ENCODE measurements at places on chromosomes 12 and 14. TPM values are rescaled to one million over a fixed set of nuclear protein-coding genes. Genes with fewer than 3 reads are reported as not detected.

DNA sequence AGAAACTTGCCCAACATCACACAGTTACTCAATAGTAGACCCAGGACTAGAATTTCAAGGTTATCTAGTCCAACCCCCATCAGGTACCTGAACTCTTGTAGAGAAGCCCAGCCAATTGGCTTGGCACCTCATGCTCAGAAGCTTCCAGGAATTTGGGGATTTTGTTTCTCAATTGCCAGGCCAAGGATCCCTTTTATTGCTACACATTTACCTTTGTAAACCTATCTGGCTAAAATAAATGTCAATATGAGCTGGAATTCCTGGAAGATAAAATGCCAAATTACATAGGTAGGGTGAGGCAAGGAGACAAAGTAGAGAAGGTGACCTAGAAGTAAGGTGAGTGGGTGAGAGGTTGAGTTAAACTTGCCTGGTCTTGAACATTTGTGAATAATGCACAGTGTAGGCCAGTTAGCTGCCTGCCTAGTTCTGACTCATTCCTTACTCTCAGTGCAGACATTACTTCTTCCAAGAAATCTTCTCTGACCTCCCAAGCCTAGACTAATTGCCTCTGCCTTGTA lies 36.3 kb downstream of the SDR9C7 start:
- no peak for DNase-seq

- peak; percentile 80 for DNase-seq
Observed at GRCh38 chr14:102088012-102088792, 1.4 kb upstream of the HSP90AA1 start.

- DNase-seq = peak; percentile 73
Observed at GRCh38 chr14:103126873-103127304, 3.6 kb downstream of the TNFAIP2 start.

DNA sequence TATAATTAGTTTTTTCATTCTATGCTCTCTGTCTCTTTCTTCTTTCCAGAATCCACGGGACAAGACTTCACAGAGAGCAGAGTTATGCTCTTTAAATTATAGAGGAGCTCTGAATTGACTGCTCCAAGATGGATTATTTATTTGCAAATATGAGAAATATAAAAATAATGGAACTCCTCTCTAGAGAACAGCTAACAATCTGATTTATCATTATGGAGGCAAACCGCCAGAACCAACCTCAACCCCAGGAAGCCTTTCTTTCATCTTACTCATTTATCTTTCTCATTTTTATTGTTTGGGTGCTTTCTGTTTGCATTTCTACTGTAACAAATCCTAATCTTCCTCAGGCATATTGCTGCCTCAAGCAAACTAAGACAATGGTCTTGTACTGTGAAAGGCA lies 216.5 kb downstream of the C12orf50 start:
- DNase-seq = no peak

DNA sequence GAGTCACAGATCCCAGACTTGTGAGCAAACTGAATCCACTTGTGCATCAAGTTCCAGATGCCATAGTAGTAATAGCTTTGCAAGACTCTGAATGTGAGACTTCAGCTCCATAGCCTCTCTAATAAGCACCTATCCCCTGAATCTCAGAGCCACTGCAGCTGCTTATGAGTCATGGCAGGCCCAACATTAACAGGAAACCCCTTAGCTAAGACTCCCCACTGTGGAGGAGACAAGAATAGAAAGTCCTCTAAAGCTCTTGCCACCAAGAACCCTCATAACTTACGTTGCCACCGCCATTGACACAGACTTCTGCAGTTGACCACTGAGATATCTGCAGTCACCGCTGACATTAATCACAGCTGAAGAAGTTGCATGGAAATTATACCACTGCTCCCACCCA lies 62.9 kb upstream of the PDE3A start:
- no peak for DNase-seq

- DNase-seq = peak; percentile 95
Observed at GRCh38 chr12:4276524-4277204, 3.1 kb downstream of the CCND2 start.

- DNase-seq = no peak
Observed at GRCh38 chr14:37443461-37443860, 151.6 kb downstream of the FOXA1 start.

GRCh38 chr14:61518403-61518802 lies 176.9 kb upstream of the HIF1A start:
- no peak for DNase-seq

- DNase-seq = no peak
Observed at GRCh38 chr14:57478050-57478449, 15.6 kb downstream of the CCDC198 start.

- DNase-seq = no peak
Observed at GRCh38 chr14:21526672-21527317, 649 bp upstream of the SALL2 start.

DNA sequence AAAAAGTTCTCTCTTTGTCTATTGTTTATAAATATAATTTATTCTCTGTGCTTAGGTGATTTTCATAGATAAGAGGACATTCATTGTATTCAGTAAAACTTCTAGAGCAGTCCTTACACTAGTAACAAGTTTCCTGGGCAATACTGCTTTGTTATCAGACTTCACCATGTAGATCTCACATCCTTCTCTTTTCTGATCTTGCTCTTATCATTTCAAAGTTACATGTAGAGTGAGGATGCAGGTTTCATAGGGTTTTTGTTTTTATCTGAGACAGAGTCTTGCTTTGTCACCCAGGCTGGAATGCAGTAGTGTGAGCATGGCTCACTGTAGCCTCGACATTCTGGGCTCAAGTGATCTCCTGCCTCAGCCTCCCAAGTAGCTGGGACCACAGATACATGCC lies 789.5 kb downstream of the DIO2 start:
- no peak for DNase-seq

GRCh38 chr14:92760524-92760805 lies 12.0 kb upstream of the LGMN start:
- DNase-seq = no peak

- DNase-seq = no peak
Observed at GRCh38 chr12:63869656-63870055, 25.2 kb downstream of the SRGAP1 start.

- no peak for DNase-seq
Observed at GRCh38 chr14:61581955-61582615, 113.2 kb upstream of the HIF1A start.

- DNase-seq = no peak
Observed at GRCh38 chr12:89932954-89933353, 224.3 kb upstream of the ATP2B1 start.

DNA sequence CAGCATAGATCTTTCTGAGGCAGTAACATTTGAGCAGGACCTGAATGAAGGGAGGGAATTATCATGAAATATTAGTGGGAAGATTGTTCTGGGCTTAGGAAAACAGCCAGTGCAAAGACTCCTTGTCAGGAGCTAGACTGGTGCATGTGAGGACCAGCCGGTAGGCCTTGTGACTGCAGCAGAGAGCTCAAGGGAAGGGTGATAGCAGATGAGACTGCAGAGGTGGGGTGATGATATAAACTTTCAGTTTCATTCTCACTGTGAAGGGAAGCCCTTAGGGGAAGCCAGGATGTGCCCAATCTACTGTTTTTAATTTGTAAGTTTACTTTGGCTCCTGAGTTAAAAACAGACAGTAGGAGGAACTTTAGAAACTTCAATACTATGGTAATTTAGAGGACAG lies 12.4 kb downstream of the IL22 start:
- DNase-seq = no peak

- DNase-seq = no peak
Observed at GRCh38 chr14:25400607-25401206, 350.8 kb upstream of the STXBP6 start.

DNA sequence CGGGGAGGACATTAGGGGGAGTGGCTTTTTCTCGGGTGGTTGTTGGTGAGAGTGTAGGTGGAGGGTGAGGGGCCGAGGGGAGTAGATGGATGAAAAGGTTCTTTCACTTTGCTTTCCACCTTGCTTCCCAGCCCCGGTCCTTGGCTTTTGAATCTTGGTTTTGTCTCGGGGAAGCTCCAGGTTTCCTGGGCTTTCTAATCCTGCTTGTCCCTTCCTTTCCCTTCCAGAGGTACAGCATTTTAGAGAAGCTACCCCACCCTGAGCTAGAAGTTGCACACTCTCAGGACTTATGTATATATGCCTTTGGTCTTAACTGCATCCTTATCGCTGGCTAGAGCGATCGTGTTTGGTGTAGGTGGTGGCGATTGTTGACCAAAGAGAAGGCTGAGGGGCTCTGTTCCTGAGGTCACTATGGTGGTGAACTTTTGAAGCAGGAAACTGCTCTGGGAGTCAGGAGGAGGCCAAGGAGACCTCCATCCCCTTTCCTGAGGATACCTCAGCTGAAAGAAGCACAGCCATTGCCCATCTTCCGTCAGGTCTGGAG lies 862 bp downstream of the PIP4K2C start:
- DNase-seq = no peak

DNA sequence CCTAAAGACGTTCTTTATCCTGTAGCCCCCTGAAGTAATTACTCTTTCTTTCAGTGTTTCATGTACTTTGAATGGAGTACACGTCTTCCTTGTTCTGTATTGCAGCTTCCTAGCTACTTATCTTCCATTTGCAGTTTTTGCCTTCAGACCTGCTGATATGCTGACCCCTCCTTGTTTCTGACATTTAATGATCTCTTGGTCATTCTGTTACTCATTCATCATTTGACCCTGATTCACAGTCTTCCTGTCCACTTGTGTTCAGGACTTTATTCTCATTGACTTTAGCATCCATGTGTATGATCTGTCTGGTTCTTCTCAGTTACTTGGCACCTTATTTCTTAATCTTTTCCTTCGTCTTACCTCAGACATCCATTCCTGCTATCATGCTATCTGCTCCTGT lies 22.2 kb downstream of the CPSF2 start:
- no peak for DNase-seq

NAV3 gene
- 0.50 TPM for polyA plus RNA-seq

LUM gene
- 44.4 TPM for polyA plus RNA-seq

TRIM9 gene
- 2.4 TPM for polyA plus RNA-seq

MANSC4 gene
- polyA plus RNA-seq = not detected

SLC38A4 gene
- polyA plus RNA-seq = 3.5 TPM

NPFF gene
- polyA plus RNA-seq = not detected

P2RX2 gene
- 0.36 TPM for polyA plus RNA-seq

PLA2G1B gene
- polyA plus RNA-seq = not detected

TPPP2 gene
- not detected for polyA plus RNA-seq

PRKD1 gene
- polyA plus RNA-seq = 0.46 TPM
